ENCODE measurements at places on chromosomes 2 and 18.

DNA sequence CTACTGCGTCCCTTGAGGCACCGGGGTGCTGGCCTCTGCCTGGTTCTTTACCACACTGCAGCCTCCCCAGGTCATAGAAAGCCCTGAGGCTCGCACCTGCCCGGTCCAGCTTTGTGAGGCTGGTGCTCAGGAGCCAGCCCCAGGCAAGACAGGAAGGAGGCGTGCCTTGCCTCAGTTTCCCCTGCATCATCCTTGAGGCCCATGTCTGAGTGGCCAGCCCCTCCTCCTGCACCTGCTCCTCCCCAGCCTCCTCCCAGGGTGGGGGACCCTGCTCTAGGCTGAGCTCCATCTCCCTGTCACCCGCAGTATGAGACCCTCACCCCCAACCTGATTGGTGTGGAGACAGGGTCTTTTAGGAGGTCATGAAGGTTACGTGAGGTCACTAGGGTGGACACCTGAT, 147.7 kb downstream of the ZNF516 start:
- DNase-seq, result no peak

DNA sequence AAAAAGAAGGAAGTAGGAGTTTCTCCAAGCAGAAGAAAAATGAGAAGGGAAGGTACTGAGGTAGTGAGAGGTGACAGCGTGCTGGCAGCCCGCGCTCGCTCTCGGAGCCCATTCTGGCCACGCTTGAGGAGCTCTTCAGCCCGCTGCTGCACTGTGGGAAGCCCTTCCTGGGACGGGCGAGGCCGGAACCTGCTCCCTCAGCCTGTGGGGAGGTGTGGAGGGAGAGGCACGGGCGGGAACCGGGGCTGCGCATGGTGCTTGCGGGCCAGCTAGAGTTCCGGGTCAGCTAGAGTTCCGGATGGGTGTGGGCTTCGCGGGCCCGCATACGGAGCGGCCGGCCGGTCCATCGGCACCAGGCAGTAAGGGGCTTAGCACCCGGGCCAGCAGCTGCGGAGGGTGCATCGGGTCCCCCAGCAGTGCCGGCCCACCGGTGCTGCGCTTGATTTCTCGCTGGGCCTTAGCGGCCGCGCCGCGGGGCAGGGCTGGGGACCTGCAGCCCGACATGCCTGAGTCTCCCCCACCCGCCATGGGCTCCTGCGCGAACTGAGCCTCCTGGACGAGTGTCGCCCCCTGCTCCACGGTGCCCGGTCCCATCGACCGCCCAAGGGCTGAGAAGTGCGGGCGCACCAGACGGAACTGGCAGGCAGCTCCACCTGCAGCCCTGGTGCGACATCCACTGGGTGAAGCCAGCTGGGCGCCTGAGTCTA, 11.1 kb upstream of the CYS1 start:
- peak; percentile 85 for DNase-seq

DNA sequence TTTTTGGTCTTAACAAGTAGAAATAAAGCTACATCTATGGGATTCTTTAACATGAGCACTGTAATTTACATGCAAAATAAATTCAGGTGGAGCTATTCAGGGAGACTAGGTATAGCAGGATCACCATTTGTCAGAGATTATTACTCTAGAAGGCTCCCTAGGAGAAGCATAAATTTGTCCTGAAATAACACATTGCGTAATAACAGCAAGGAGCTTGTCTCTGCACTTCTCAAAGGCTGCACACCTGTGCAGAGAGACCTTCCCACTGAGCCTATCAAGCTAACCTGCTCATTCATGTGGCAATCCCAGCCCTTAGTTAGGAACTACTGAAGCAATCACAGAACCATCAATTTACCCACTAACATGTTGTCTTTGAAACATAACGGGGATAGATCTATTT, 437.4 kb upstream of the MC4R start:
- no peak for DNase-seq

GRCh38 chr18:44856157-44856556, 175.5 kb downstream of the SETBP1 start:
- no peak for DNase-seq

DNA sequence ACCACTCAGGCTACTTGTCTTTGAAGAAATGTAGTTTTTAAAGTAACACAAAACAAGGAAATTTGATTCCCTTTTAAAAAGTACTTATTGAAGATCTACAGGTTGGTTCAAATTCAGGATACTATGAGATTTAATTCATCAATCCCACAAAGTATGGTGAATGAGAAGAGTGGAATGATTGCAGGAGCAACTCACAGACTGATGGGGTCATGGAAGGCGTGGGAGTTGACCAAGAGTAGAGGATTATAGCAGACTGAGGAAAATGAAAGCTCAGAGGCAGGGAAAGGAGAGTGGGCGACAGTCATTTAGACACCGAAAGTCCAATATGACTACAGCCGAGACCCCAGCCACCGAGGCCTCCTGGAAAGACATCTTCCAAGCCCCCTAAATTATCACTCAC, 12.5 kb upstream of the DAPL1 start:
- DNase-seq, result no peak

DNA sequence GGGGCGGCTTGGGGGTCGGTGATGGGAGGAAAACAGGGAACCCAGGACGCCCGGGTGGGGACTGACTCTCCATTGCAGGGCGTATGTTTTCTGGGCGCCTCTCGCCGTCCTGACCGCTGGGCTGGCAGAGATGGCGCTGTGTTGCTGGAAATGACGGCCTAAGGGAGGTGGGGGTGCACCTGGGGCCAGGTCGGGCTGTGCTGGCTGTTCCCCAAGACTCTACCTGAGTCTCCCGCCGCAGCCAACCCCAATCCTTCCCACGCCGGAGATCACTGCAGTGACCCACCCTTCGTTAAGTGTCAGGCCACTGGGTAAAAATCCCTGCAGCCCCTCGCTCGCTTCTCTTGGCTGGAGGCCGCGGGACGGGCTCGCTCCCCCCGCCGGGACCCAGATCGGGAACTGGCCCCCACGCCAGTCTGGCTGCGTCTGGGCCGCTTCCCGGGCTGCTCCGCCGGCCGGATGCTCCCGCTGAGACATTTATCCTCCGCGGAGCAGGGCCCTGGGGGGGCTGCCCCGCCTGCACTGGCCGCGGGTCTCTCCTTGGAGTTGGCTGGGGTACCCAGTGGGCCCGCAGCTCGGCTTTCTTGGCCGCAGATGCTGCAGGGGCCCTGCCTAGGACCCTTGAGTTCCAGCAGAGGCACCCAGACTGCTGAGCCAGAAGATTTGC, 7.8 kb upstream of the ARMC9 start:
- DNase-seq, result no peak

DNA sequence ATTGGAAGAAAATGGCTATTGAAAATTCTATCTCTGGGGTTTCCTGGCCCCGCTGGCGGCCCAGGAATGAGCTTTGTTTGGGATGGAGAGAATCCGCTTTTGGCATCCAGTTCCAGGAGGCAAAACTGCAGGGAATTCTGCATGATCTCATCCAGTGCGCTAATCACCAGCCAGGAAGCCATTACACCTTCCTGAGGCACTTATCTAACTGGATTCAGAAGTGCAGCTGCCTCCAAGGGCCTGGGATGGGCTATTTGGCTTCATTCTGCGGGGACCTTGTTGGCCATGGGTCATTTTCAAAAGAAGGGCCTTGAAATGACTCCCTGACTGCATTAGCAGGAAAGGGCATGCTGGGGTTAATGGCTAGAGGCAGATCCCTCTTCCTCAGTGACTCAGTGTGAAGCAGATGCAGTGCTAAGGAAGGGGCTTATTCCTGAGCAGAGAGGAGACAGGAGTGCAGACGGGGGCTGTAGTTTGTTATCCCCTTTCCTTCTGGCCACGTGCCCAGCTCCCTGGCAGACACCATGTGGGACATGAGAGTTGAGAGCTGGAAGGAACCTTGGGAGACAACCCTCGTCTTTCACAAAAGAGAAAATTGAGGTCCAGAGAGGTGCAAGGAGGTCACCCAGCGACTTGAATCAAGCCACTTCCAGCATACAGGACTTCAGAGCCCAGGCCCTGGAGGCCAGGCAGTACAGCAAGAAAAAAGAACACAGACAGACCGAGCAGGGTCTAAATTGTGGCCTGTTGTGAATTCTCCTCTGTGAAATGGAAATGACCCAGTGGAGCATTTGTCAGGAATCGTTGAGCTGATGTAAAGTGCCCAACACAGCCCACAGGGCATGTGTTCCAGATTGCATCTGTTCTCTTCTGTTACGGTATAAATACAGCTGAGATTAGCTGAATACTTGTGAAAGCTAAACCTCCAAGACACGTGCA, 161.8 kb downstream of the PRKCE start:
- DNase-seq, result no peak

GRCh38 chr2:138476186-138476585, 25.4 kb upstream of the SPOPL start:
- no peak for DNase-seq

GRCh38 chr2:79275197-79275596, 115.6 kb upstream of the REG3A start:
- DNase-seq, result no peak

DNA sequence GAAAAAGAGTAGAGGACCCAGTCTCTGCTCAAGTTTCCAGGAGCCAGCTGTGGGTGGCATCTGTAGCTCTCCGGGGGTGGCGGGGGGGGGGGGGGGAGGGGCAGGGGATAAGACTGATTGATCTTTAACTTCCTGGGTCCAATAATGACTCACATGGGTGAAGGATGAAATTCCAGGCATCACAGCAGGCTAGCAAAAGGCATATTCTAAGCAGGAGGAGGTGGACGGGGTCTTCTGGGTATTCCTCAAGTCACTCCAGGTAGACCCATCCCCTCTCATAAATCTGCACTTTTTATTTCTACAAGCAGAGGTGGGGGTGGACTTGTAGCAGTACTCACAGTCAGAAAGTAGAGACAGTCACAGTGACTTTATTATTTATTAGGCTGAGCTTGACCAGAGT, 85.5 kb upstream of the TMEM247 start:
- DNase-seq, result no peak

- DNase-seq, result no peak
Measured at GRCh38 chr2:182591774-182592173, 124.3 kb upstream of the DNAJC10 start.

DNA sequence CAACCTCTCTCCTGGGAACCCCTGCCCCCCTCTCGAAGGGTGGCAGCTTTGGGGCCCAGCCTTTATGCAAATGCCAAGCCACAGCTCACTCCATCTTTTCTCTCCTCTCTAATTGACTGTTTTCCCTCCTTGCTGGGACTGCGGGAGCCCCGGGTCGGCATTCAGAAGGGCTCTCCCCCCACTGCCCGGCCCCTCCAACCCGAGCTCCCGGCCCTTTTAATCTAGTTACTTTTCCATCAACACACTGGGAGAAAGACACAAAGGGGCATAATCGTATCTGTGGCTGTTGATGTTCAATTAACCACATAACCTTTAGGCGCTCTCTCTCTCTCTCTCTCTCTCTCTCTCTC, 95.4 kb downstream of the INHBB start:
- peak; percentile 32 for DNase-seq

DNA sequence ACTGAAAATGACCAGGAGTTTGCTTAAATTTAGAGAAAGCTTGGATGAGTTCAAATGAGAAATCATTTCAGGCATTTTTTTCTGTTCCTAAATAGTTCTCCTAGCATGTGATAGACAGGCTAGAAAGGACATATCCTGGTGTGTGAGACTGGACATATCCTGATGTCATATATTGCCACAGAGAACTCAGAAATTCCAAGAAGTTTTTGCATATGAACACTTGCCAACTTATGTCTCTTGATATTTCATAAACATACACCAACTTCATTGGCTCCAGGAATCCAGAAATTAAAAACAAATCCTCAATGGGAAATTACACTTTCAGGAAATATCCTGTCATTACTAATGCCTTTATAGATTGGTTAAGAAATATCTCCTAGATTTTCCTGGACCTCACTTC, 2.9 kb upstream of the SERPINB4 start:
- no peak for DNase-seq

DNA sequence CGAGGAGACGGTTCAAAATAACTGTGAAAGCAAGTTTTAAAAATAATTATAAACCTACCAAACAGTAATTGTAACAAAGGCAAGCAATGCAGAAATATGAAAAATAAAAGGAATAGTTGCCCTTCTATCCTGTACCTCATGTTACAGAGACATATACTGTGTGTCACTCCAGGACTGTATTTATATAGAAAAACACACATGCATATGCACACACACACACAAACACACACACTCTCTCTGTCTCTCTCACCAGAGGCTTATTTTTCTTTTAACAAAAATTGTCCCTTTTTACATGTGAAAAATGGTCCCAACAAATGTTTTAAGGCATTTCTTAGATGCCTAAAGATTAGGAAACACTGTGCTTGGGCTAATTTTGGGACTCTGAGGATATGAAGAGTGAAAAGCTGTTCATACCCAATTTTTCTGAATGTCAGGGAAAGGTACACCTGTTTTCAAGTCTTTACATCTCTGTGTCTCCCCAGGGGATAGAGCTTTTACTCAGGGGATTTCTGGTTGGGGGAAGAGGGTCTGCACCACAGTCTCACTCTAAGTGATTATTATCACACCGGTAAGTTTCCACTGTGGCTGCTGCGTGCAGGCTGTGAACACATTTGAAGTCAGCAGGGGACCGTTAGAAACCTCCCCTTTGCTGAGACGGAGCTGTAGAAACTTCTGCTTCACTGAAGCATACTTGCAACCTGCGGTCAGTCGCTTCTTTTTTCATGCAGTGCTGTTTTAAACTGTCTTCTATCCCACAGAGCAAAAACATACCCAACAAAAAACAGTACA, 51.4 kb upstream of the SPAG16 start:
- DNase-seq, result peak; percentile 78

DNA sequence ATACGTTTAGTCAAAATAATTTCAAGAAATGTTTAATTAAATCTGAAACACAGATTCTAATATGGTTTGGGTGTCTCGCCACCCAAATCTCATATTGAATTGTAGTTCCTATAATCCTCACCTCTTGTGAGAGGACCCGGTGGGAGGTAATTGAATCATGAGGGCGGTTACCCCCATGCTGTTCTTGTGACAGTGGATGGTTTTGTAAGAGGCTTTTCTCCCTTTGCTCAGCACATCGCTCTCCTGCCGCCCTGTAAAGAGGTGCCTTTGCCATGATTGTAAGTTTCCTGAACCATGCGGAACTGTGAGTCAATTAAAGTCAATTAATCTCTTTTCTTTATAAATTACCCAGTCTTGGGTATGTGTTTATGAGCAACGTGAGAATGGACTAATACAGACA, 1045.1 kb upstream of the POU3F3 start:
- no peak for DNase-seq

DNA sequence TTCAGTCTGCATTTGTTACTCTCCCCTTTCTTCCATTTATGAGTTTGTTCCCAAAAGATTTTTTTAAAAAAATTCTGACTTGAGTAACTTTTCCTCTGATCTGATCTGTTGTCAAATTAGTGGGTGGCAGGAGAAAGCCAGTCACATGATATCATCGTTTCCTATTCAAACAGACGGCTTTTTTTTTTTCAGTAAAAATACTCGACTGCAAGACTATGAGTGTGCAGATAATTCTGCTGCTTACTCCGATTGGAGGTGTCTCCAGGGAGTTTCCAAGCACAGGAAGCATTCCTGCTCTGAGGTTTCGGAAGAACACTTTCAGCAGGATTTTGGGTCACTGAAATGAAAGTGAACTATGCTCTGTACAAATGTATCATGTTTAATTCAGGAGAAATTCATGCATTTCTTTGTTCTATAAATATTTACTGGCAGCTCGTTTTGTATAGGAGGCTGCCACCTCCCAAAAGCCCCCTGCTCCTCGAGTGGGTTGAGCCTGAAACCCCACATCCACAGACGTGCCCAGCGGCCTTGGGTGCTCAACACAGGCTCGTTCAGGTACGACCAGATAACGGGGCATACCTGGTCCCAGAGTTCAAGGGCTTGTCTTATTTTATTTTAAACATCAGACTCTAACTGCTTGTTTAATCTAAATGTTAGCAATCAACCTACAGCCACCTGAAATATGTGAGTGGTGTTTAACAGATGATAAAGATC, 126.9 kb upstream of the ZNF516 start:
- no peak for DNase-seq

All from spleen (tissue), 13 donors.